ENCODE measurements at places on chromosomes 12 and 14. TPM values are rescaled to one million over a fixed set of nuclear protein-coding genes. Genes with fewer than 3 reads are reported as not detected.

Gene MFAP5
- not detected for total RNA-seq

Gene SERPINA3
- total RNA-seq = 2.6 TPM

Gene KLHL33
- total RNA-seq = 0.05 TPM

Gene SLC25A21
- total RNA-seq = not detected

Gene KCNK13
- not detected for total RNA-seq

Gene TAS2R19
- total RNA-seq = 0.95 TPM

GRCh38 chr12:106358396-106359241 is 1.1 kb downstream of the POLR3B start:
- no peak for DNase-seq

DNA sequence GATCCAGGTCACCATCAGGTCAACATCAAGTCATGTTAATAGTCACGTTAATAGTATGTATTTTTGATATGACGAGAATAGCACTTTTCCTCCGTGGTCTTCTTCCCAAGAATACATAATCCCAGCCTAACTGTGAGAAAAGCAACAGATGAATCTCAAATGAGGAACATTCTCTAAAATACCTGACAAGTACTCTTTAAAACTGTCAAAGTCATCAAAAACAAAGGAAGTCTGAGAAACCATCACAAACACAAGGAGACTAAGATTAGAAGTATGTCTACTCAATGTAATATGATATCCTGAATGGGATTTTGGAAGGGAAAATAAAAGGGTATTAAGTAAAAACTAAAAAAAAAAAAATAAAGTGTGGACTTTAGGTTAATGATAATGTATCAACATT is 36.8 kb upstream of the GLIPR1 start:
- DNase-seq = no peak

DNA sequence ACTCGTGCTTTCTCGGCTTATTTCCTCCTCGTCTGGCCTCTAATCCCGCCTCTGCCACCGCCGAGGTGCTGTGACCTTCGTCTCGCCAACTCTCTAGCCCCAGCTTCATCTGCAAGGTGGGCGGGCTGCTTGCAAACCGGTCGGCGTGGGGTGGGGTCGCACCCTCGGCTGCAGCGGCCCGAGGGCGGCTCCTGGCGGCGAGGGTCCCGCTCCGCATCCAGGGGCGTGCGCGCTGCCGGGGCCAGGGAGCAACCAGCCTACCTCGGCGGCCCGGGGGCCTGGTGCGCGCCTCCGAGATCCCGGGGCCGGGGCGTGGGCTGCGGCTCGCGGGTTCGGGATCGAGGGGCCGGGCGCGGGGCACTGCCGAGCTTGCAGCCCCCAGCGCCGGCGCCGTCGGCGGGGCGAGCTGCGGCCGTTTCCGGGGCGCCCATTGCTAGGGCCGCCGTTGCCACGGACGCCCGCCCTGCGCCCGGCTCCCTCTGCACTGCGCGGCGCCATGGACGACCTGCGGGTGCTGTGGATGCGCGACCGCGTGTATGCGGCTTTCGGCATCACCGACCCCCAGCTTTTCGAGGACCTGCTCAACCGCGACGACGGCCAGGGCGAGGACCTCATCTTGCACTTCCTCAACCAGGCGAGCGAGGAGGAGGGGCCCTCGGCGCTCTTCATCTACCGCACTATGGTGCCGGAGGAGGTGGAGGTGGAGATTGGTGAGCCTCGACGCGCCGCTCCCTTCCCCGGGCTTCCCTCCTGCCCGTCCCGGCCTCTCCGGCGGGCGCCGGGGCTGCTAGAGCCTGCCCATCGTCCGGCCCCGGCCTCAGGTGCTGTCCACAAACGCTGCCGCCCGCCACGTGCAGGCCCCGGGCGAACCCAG is at the start of gene DNAH10:
DNAH10 (plus strand) TSS at position 461 of the 874 bp plus-strand sequence; CDS start at position 497, 36 bp downstream.
- DNase-seq = peak; percentile 32

DNA sequence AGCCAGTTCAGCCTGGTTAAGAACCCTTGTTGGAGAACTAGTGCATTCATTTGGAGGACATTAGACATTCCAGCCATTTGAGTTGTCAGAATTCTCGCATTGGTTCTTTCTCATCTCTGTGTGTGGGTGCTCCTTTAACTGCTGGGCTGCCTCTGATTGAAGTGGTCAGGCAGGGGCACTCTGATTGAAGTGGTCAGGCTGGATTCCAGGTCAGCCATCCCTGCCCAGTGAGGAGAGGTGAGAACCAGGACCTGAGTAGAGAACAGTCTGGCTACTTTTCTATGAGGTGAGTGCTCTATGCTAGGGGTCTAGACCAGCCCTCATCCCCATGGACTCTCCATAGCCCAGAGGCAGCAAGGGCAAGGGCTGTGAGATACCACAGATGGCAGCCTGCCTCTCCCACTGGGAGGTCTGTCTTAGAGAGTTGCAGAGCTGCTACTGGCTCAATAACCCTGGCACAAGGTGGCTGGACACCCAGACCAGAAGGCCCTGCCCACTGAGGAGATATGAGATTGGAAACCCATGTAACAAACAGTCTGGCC is 691.6 kb downstream of the TMTC2 start:
- no peak for DNase-seq

DNA sequence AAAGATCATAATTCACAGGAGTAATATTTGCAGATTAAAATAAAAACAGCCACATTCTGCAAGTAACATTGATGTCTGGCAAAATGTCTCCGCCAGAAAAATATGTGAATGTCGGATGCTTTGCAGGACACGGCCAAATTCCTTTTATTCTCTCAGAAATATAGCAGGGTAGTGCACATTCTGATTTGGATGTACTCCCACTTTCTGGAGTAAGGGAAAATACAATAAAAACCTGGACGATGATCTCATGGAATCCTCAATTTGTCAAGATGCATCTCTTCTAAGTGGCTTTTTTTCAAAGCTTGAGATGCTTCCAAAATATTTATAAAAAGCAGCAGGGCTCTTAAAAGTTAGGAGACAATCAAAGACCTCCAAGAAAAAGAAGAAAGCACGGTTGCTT is 133.3 kb downstream of the TBX5 start:
- DNase-seq = no peak

DNA sequence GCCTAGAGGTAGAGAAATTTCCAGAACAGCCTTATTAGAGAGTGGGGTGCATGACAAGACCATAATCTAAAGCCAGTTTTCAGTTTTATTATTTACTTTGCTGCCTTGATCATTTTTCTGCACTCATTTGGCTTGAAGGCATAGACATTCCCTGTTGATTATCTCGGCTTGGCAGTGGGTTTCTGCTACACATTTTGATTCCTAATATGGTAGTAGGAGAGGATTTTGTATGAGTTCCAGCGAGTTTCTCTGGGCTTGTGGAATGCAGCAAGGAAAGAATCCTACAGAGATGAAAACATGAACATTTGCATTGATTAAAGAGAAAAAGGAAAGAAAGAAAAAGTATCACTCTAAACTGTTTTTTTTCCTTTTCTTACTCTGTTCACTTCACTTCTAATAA is 281.2 kb downstream of the PAWR start:
- no peak for DNase-seq

GRCh38 chr12:132804426-132804861 is 24.2 kb downstream of the GOLGA3 start:
- DNase-seq = no peak

GRCh38 chr14:60196291-60196690 is 31.1 kb upstream of the DHRS7 start:
- DNase-seq = no peak

All from activated T-cell treated with anti-CD3 and anti-CD28 coated beads, Interleukin-2, amount 50 U/mL, for 4 hours (primary cell).